NCI-H1092 treated with DMSO at 0.1 percent for 48 hours (cell line): ENCODE measurements at places on chromosomes 2 and 18.

- no peak for DNase-seq
Observed at GRCh38 chr2:3575534-3576262, 638 bp downstream of the RPS7 start.

- no peak for DNase-seq
Observed at GRCh38 chr2:67888351-67889005, 174.3 kb downstream of the C1D start.

- no peak for DNase-seq
Observed at GRCh38 chr2:235411905-235412485, 81.8 kb upstream of the AGAP1 start.

GRCh38 chr2:75562513-75562864 lies 1.8 kb upstream of the EVA1A start:
- DNase-seq = no peak

GRCh38 chr18:78868330-78869316 lies 111.0 kb upstream of the SALL3 start:
- DNase-seq = no peak

- peak; percentile 70 for DNase-seq
Observed at GRCh38 chr2:112626604-112627059, 19.1 kb upstream of the SLC20A1 start.

DNA sequence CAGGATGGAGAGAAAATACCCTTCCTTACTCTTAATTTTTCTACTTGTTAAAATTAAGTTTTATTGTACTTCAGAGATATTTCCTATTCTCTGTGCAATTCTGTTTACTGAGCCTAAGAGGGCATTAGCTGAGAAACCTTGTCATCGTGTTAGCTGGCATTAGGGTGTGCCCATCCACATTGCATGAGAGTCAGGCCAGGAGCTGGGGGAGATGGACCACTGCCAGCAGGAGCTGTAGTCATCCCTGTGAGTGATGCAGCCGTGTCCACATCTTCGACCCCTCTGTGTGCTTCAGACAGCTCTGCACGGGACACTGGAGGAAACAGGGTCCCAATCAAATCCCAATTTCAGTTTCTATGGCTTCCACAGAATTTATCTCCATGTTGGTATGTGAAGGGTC lies 34.2 kb downstream of the ABCA12 start:
- no peak for DNase-seq

GRCh38 chr2:169734169-169734847 lies 676 bp downstream of the KLHL23 start:
- DNase-seq = peak; percentile 33

DNA sequence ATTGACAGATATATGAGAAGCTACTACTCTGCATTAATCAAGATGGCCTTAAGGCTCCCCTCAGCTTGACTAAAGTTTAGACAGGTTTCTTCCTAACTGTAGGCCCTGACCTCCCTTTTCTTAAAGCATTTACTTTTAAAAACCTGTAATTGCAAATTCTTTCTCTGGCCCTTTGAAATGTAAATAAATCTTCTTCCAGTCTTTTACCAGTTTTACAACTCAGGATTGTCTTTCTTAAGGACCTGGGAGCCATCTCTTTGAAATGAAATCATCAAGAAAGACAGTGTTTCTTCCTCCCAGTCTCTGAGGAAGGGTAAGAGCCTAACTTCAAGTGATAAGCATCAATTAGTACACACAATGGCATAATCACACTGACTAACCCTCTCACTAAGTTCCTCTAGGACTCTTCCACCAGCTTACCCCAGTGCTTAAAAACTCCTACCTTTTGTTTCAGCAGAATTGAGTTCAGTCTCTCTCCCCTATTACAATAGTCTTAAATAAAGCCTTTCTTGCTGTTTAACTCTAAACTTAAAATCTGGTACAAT lies 58.7 kb upstream of the CDH20 start:
- DNase-seq = no peak

DNA sequence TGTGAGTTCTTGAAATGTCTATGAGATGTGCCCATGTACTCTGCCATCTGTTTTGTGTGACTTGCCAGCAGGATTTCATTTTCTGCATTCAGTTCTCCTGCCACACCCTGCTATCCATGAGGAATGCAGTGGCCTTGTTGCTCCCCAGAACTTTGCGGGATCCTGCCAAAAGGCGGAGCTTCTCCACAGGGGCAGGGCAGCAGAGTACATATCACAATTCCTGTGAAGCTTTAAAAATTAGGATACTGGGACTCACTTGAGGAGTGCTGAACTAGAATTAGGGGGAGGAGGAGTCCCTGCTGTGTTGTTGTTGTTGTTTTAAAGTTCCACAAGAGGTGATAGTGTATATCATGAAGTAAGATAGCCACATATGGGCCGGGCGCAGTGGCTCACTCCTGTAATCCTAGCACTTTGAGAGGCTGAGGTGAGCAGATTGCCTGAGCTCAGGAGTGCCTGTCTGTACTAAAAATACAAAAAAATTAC lies 76.4 kb downstream of the TANC1 start:
- DNase-seq = no peak

DNA sequence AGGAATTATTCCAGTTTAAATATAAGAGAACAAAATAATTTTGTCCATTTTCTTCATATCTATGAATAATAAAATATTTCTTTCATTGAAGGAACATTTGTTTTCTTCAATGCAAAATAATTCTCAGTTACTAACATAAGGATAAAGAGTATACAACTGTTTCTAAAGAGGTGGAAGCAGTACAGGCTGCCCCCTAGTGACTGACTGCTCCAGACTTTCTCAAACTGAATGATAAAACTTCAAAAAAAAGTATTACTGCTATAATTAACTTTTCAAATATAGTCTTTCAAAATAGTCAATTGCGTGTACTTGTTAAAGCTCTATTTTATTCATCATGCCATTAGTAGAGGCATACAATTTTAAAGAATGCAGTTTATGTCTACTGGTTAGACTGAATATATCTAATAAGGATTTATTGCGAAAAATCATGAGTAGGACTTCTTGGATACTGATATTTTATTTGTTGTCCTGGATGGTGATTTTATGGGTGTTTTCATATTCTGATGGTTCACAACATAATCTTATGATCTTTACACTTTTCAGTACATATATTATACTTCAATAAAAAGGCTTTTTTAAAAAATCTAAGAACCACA lies 100.1 kb downstream of the WDPCP start:
- DNase-seq = peak; percentile 8

DNA sequence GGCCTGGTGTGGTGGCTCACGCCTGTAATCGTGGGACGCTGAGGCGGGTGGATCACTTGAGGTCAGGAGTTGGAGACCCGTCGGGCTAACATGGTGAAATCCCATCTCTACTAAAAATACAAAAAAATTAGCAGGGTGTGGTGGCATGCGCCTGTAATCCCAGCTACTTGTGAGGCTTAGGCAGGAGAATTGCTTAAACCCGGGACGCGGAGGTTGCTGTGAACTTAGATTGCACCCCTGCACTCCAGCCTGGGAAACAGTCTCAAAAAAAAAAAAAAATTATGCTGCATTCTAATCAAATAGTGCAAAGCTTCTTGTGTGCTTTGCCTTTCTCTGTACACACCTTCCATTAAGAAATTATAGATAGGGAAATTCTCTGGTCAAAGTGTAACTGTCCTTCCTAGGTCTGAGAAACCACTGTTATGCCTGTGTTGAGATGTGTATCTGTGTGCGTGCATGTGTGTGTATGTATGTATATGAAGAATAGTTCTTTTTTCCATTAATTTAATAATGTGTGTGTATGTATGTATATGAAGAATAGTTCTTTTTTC lies 2.5 kb downstream of the CD28 start:
- no peak for DNase-seq

DNA sequence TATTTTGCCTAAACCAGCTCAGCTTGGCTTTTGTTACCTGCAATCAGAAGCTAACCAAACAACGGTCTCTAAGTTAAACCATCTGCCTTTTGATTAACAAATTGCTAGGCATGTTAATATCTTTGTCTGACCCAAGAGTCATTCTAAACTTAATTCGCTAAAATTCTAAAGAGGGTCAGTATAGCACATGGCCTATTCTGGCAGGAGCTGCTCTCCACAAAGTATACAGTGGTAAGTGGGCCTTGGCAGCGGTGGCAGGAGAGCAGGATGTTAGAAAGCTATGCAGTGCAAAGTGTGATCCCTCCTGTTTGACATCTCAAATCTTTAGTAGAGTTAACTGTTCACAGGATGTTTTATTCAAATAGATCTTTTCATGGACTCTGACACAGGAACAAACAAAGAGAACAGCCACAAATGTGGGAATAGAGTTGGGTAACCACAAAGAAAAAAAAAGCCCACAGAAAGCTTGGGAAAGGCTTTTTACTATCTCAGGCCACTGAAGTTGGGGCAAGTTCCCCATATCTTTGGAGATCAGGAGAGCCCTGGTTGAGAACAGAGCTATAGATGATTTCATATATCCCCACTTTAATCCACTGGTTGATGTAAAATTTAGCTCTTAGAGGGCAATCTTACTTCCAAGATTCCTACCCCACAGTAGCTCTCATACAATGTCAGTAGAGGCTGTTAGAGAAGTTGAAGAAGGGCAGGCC lies 10.6 kb downstream of the CFAP210 start:
- no peak for DNase-seq

DNA sequence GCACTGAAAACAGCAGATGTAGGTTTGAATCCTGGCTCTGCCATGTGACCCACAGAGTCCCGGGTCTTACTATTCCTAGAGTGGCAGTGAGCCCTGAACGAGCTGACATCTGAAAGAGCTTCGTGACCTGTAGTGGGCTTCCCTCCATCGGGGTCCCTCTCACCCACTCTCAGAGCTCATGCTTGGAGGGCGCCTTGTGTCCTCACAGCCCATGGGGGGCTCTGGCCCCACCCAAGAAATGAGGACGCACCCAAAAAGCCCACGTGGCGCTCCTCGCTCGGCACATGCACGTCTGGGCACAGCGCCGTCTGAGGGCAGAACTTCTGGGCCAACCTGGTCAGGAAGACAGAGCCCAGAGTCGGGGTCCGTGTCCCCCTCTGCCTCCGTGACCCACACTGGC lies 23.7 kb downstream of the LBH start:
- no peak for DNase-seq

DNA sequence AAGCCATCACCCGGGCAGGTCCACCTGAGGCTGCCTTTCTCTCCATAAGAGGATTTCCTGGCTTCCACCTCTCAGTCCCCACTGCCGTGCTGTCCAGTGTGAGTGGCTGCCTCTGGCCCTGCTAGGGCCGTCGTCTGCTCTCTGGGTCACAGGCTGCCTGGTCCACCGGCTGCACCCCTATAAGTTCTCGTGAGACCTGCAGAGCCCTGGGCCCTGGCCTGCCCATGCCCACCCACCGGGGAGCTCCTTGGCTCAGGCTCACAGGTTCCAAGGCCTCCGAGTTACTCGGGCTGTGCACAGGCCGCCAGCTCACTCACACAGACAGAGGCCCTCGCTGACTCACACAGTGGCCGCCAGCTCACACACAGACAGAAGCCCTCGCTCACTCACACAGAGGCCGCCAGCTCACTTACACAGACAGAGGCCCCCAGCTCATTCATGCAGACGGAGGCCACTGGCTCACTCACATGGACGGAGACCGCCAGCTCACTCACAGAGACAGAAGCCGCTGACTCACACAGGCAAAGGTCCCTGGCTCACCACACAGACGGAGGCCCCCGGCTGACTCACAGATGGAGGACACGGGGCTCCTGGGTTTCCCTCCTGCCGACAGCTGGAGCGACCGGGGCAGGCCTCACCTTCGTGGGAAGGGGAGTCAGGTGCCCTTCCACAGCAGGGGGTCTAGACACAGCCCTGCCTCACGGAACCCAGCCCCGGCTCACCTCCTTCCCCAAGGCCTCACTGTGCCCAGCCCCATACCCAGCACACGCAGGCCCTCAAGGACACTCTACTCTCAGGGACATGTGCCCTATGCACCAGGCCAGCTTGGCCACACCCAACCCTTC lies 334.1 kb upstream of the MYT1L start:
- DNase-seq = no peak

DNA sequence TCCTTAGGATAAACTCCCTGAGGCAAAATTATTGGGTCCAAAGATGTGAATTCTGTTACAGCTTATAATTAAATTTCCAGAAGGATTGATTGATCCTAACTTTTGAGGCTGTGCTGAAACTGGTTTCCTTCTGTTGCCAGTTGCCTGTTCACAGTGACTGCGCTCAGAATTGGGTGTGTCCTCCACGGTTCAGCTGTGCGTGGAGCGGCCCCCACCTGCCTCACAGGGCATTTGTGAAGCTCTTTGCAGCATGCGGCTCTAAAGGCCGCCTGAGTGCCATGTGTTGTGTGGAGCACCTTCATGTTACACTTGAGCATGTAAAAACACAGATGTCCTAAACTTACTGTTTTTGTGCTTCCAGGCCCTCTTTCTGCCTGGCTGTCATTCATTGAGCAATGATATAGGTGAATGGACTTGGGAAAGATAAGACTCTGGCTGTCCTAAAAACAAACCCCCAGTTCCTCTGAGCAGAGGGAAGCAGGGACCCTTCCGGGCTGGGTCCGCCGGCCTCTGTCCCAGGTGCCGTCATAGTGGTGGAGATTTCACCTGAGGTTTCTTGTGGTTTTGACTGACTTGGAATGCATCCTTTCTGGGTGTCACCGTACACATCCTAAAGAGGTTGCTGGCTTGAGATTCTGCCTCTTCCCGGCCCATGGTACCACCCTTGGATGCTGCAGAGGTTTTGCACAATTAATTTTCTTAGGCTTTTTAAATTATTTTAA lies 173.6 kb downstream of the LDLRAD4 start:
- DNase-seq = no peak

DNA sequence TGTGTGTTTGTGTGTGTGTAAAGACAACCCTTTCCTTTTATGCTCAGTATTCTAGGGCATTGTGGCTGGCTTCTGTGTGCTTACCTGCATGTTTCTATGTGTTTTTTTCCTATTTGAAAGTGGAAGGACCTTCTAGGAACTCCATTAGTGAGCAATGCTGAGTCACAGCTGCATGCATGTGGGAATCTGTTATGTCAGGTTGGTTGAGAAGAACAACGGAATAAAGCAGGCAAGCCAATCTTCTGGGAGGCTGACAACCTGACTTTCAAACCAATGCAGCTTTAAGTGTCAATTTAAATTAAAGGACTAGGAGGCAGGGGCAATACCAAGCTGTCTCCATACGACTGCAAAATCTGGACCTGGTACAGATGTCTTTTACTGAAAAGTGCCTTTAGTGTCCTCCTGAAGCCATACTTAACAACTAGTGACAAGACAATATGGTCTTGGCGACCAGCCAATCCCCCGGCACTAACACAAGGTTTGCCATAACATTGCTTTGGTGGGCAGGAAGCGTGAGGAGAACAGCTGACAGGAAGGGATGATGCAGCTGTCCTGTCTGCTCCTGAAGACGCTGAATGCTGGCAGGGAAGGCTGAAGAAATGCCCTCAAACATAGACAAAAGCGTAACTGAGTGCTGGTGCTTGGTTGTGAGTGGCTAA lies 514.7 kb upstream of the CDH7 start:
- peak; percentile 77 for DNase-seq

GRCh38 chr2:102226612-102227391 lies 40.0 kb downstream of the IL1RL2 start:
- DNase-seq = no peak

GRCh38 chr2:113238871-113239839 lies 39.6 kb downstream of the PAX8 start:
- DNase-seq = no peak

- no peak for DNase-seq
Observed at GRCh38 chr2:236965021-236965840, 120.5 kb upstream of the COPS8 start.
